ENCODE measurements at places on chromosomes 1 and 21.

- DNase-seq, result no peak
Measured at GRCh38 chr1:180327089-180327488, 97.0 kb downstream of the LHX4 start.

DNA sequence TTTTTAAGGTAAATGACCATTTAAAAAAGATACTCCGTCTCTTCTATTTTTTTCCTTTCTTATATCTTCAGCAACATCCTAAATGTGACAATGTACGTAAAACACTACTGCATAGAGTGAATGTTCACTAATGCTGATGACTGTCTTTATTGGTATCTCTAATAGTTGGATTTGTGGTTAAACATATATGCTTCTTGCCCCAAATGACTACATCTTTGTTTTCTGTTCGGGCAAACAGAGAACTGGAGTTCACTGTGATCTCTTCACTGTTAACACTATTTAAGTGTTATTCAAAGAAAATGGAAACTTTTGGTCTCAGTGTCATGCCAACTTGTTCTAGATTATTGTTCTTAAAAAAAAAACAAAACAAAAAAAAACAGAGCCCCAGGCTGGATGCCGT, 109.4 kb downstream of the KIF26B start:
- DNase-seq, result no peak

DNA sequence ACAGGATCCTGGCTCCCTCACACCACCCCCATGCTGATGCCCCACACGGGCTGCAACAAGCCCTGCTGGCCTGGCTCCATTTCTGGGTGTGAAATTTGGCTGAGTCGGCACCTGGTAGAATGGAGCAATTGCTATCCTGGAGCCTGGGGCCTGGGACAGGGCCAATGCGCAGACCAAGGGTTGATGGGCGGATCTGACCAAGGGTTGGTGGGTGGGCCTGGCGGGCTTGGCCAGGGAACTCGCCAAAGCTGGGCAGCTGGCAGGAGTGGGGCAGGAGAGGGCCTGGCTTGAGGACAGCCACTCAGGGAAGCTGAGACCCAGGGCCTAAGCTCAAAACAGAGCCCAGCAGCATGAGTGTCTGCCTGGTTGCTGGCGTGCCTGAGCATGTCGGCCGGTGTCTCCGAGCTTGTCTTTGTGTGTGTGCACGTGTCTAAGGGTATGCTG, 70.9 kb upstream of the POU3F1 start:
- DNase-seq, result no peak

DNA sequence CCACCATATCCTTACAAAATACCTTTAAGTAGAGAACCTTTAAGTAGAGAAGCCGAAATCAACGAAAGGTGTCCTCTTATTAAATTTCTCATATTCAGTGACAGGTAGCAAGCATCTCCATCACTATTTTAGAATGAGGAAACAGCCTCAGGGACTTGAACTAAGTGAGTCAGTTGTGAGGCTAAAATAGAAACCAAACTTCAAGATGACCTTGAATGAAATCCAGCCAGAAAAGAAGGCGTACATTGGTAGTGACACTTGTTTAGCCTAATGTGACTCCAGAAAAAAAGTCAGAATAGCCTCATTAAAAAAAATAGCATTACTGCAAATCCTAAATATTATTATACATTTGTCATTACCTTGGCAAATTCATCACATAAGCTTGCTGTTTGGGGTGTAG, 20.1 kb downstream of the RGS8 start:
- DNase-seq, result no peak

DNA sequence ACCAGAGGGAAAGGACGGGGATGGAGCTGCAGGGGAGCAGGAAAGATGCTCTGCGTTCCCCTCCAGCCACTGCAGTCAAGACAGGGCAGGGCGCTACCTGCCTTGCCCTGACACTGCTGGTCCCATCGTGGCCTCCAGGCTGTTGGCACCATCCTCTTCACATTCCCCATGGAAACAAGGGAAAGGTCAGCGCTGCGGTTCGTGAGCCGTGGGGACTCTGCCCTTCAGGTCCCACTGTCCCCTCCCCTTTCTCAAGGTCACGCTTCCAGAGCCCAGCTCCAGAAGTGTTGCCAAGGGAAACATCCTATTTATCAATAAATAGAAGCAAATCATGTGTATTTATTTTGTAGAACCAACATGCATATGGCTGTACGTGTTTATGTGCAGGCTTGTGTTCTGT, 56.0 kb downstream of the PGBD5 start:
- no peak for DNase-seq

- DNase-seq, result no peak
Measured at GRCh38 chr1:98001764-98002163, 80.9 kb upstream of the DPYD start.

- no peak for DNase-seq
Measured at GRCh38 chr1:150874455-150875196, 1.8 kb downstream of the ARNT start.

DNA sequence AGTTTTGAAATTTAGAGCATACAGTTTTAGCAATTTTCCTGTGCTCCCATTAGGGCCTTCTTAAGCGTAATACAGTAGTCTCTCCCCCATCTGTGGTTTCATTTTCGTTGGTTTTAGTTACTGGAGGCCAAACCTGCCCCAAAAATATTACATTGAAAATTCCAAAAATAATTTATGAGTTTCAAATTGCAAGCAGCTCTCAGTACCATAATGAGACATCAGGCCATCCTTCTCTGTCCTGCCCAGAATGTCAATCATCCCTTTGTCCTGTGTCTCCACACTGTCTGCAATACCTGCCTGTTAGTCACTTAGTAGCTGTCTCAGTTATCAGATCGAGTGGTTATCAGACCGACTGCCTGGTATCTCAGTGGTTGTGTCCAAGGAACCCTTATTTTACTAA, 45.4 kb downstream of the ADSS2 start:
- DNase-seq, result no peak

DNA sequence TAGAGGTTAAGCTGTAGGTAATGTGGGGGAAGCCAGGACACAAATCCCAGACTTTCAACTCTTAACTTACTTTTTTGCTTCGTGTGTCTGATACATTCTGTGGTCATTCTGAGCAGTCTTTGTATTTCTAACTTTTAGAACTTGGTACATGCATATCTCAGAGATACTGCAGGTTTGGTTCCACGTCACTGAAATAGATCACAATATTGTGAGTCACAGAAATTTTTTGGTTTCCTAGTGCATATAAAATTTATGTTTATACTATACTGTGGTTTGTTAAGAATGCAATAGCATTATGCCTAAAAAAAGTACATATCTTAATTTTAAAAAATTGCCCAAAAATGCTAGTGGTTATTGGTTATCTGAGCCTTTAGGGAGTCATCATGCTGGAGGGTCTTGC, 3.2 kb downstream of the URB2 start:
- no peak for DNase-seq

GRCh38 chr21:33069994-33070743, at the start of gene OLIG1:
TSS of gene OLIG1 (plus strand) at chr21:33070141. CDS start at chr21:33070247, 106 bp downstream.
- peak; percentile 81 for DNase-seq

GRCh38 chr1:210978316-210978973, 155.5 kb downstream of the KCNH1 start:
- no peak for DNase-seq

DNA sequence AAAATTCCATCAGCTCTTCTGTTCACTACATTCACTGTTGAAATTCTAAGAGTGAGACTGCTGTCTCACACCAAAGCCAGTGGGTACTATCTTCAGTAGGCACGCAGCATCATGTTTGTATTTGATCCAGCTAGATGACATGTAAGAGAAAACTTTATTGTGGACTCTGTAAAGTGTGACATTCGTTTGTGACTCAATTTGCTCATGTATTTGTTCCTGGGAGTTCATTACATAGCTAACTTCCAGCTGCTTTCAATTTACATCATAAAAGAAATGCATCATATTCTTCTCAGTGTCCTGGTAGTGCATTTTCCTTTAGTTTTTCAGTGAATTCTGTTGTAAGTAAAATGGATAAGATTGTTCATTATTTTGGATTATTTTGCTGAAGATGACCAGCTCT, 31.4 kb downstream of the CTH start:
- no peak for DNase-seq

DNA sequence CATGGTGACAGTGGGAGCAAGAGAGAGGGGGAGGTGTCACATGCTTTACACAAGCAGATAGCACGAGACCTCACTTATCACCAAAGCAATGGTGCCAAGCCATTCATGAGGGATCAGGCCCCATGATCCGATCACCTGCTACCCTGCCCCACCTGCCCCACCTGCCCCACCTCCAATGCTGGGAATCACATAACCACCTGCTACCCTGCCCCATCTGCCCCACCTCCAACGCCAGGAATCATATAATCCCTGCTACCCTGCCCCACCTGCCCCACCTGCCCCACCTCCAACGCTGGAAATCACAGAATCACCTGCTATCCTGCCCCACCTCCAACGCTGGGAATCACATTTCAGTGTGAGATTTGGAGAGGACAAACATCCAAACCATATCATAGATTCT, 10.6 kb upstream of the AIRE start:
- DNase-seq, result no peak

DNA sequence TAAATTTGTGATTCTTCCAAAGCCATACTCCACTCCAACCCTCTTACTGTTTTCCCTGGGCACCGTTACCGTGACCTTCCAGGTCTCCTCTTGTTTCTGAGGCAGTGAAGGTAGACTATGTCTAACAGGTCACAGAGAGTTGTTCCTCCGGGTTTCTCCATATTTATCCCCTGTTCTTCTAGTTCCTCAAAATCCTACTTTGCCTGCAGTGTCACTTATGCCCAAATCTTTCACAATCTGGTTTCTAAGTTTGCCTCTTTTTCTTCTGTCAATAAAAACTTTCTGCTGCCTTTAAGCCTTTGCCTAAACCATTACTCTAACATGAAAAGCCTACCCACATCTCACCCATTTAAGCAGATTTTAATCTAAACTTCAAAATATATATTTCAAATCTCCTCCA, 87.7 kb downstream of the C4BPA start:
- no peak for DNase-seq

- no peak for DNase-seq
Measured at GRCh38 chr1:163766257-163766918, 444.6 kb downstream of the NUF2 start.

DNA sequence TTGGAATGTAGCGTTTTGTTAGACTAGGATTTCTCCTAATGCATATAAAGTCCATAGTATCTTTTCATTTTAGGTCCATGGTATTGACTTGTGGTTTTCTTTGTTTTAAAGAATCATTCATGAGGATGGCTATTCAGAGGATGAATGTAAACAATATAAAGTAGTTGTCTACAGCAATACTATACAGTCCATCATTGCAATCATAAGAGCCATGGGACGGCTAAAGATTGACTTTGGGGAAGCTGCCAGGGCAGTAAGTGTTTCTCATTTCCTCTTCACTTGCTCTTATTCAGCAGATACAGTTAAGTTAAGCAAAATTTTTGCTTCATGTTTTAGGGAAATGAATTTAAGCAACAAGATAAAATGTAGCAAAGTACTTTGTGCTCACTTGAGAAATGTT, 25.4 kb downstream of the GNAI3 start:
- no peak for DNase-seq

GRCh38 chr1:185316163-185317033, 645 bp downstream of the IVNS1ABP start:
- DNase-seq, result peak; percentile 97

DNA sequence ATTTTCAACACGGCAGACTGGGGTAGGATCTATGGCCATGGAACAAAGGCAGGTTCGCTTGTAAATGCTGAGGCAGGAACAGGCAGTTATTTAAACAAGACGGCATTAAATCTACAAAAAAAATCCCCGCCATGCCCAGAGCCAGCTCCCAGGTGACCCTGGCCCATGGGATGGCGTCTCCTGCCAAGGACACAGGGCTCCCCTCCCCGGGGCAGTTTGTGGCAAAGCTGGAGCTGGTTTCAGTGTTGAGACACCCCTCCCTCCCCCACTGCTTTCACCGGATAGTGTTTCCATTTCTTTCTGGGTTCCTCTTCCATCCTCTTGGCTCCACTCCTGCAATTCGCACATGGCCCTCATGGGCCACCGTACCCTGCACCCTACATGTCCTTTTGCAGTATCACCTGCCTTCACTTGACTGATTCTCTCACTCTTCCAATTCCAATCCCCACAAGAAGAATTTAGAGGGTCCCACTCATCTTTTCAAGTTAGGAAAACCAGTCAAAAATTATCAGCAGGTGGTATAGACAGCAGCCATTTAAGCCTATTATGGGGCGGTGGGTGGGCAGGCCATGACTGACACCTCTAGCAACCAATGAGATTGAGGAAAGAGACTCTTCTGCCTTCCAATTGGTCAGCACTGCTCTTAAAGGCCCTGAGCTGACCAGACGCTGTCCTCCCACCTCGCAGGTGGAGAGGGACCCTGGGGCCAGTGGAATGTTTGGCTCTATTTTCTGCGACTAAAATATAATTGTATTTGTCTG, 52.0 kb downstream of the OLIG1 start:
- no peak for DNase-seq

DNA sequence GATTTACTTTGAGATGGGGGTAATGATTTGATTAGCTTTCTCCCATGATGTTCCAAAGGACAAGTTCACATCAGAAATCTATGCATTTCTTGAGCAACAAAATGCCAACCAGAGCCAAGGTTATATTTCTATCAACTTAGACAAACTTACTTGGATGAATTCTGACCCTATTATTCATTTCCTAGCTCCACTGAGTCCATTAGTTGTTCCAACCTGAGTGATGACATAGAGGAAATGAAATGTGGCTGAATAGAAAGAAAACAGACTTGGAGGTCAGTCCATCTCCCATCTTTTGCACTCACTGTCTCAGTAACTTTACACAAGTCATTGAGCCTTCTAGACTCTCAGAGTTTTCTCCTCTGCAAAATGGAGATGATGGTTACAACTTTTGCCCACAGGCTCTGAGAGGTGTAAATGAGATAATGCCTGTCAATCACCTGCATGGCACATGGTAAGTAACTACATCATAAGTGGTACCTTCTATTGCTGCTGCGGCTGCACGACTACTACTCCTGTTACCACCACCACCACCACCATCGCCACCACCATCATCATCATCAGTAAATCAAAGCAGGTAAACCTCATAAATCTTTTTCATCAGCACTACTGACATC, 98.2 kb downstream of the PTPN14 start:
- no peak for DNase-seq

- DNase-seq, result no peak
Measured at GRCh38 chr1:39149509-39149908, 55.0 kb upstream of the MACF1 start.

GRCh38 chr1:11728126-11728806, 7.7 kb upstream of the AGTRAP start:
- DNase-seq, result no peak

Measured in upper lobe of right lung (tissue), 1 donor.